Posterior vena cava (tissue), 2 donors: ENCODE measurements at places on chromosomes 7 and 10. TPM values are rescaled to one million over a fixed set of nuclear protein-coding genes. Genes with fewer than 3 reads are reported as not detected.

The RET gene
- total RNA-seq, result 1.0 TPM

GRCh38 chr7:41996381-41997035 lies 240.5 kb downstream of the GLI3 start:
- no peak for DNase-seq

GRCh38 chr7:55092186-55092974 lies 73.6 kb downstream of the EGFR start:
- no peak for DNase-seq

GRCh38 chr10:64659311-64659710 lies 1138.1 kb downstream of the REEP3 start:
- no peak for DNase-seq

GRCh38 chr10:33187427-33187999 lies 147.0 kb downstream of the NRP1 start:
- no peak for DNase-seq

The MUC3A gene
- 0.52 TPM for total RNA-seq
